Smooth muscle cell of the pulmonary artery (primary cell): ENCODE measurements at places on chromosomes 12 and 14. TPM values are rescaled to one million over a fixed set of nuclear protein-coding genes. Genes with fewer than 3 reads are reported as not detected.

VRTN gene
- total RNA-seq = not detected in 2 replicates

SLCO1A2 gene
- not detected in 2 replicates for total RNA-seq

RIN3 gene
- total RNA-seq = 1.9 and 6.9 TPM in 2 replicates

PLA2G1B gene
- not detected in 2 replicates for total RNA-seq

RHEBL1 gene
- 0.23 and 0.59 TPM in 2 replicates for total RNA-seq

NGB gene
- not detected in 2 replicates for total RNA-seq

FOXG1 gene
- total RNA-seq = 0.76 and 1.6 TPM in 2 replicates

KLHL33 gene
- total RNA-seq = 0.03 and 0.07 TPM in 2 replicates

MGST1 gene
- 63.7 and 73.7 TPM in 2 replicates for total RNA-seq

GUCY2C gene
- total RNA-seq = not detected in 2 replicates

SIVA1 gene
- total RNA-seq = 35.9 and 47.0 TPM in 2 replicates

CLEC2D gene
- total RNA-seq = 1.4 and 1.8 TPM in 2 replicates

PLEKHH1 gene
- 0.20 and 0.36 TPM in 2 replicates for total RNA-seq

IAPP gene
- total RNA-seq = 0.10 TPM in 1 of 2 replicates, not detected in the other

SDS gene
- not detected in 2 replicates for total RNA-seq

ZFHX2 gene
- total RNA-seq = 0.52 and 0.83 TPM in 2 replicates

CARMIL3 gene
- total RNA-seq = 0.17 TPM in 1 of 2 replicates, not detected in the other

CCDC198 gene
- not detected in 2 replicates for total RNA-seq

MCRS1 gene
- 39.0 and 42.9 TPM in 2 replicates for total RNA-seq

GPR162 gene
- total RNA-seq = 2.7 and 6.6 TPM in 2 replicates

ABCC9 gene
- total RNA-seq = 22.9 and 46.0 TPM in 2 replicates

ACOT4 gene
- total RNA-seq = 0.76 and 0.98 TPM in 2 replicates
